ENCODE measurements at places on chromosomes 7 and 10.

DNA sequence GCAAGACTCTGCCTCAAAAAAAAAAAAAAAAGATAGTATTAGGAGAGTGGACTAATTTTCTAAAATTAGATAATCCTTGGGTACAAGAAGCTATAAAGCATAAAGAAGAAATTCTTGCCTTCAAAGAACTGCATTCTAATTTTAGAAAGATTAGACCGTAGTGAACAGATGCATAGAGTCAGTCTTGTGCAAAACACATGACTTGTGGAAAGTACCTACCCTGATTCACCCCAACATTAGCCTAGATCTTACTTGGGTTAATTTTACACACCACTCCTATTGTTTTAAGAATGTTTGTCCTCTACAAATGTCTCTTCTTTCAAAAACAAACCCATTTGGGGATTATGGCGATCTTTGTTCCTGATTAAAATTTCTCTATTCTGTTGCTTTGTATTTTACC, 38.9 kb upstream of the SP8 start:
- DNase-seq, result no peak

- DNase-seq, result no peak
These were observed 2.0 kb downstream of the BAG3 start for GRCh38 chr10:119653209-119653608.

GRCh38 chr10:106661767-106662140, 502.8 kb downstream of the SORCS1 start:
- no peak for DNase-seq

- DNase-seq, result no peak
These were observed 88.2 kb downstream of the BBS9 start for GRCh38 chr7:33217595-33217994.

DNA sequence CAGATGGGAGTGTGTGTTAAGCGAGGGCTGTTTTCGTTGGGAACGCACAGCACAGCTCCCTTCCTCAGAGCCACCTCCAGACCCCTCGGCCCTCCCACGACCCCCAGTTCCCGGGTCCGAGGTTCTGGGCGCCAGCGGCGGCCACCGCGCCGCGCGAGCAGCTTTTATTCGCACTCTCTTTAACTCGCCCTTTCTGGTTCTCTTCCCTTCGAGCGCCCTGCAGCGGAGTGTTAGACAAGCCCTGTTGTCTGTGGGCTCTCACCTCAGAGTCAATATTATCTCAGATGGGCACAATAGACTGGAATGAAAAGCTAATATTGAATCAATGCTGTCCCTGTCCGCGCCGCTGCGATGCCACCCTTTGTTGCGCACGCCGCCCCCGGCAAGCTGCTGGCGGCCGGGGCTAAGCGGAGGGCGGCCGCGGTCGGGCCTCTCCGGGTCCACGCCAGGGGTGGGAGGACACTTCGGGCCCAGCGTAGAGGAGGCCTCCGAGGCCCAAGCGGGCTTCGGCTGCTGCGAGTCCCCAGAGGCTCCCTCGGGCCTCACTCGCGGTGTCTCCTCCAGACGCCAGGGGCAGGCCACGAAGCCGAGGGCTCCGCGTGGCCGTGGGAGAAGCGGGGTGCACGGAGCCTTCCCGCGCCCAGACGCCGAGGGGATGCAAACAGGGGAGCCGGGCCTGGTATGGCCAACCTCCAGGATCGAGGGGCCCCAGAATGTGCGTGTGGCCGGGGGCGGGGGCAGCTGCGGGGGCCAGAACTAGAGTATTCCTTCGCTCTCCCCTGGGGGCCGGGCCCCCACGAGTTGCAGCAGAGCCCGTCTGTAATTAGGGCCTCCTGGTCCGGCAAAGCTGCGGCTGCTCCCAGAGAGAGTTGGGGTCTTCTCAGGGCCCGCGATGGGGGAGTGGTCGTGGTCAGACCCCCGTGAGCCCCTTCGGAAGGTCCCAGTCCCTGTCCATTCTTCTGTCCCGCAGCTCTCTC, 7.9 kb upstream of the EMX2 start:
- DNase-seq, result no peak

DNA sequence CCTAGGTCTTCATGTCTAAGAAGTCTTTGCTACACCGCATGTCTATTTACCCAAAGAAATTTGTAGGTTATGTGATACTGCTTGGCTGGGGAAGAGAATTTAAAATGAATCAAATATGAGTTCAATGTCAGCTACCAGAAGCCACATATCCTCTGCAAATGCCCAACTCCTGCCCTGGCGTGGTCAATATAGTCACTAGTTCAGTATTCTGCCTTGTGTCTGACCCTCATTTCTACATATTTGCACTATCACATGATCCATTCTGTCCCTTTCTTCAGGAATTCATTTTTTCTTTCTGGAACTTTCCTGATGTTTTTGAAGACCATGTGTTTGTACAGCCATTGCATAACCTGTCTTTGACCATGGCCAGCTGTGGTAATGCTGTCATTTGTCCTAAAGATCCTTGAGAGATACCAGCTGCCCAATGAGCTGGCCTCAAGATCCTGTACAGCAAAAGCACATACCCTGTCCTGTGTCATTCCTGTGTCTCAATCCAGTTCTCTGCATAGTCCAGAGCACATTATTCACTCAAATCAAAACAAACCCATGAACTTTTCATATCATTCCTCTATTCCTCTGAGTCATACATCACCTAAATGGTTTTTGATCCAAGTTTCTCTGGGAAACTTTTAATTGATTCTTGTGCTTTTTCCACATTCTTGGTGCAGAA, 524.5 kb downstream of the PARD3 start:
- no peak for DNase-seq

DNA sequence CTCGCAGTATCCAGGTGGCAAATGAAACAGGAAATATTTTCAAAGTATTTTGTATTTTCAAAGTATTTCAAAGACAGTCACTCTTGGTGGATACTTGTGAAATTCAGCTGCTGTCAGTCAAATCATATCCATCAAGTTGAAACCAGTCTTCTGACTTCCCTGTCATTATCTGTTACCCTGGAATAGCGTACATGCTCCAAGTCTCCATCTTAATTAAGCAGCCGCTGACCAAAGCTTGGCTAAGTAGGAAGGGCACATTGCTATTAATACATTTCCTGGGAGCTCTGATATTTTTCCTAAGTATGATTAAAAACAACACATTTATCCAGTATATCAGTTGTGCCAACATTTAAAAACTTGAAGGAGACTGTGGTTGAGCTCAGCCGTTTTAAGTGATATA, 112.2 kb downstream of the ZMYND11 start:
- DNase-seq, result no peak

DNA sequence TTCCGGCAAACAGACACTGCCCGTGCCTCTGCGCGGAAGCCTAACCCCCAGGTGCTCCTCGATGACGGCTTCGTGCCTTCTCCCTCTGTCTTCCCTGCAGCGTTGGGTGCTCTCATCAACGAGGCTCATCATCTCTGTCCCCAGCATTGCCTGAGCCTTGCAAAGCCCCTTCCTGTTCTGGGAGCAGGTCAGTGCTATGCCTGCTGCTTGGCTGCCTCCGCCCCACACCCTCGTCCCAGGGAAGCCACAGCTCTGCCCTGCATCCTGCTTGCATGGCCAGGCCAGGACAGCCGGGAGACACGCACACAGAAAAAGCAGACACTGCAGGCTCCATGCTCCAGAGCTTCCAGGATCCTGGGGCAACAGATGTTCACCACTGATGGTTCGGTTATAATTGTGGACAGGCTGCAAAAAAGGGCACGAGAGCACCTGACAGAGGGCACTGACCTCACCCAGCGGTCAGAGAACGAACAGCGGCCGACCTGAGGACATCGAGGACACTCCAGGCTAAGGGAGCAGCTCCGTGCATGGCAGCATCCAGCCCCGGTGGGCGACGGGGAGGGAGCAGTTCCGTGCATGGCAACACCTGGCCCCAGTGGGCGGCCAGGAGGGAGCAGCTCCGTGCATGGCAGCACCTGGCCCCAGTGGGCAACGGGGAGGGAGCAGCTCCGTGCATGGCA, 265.5 kb downstream of the PTPRN2 start:
- no peak for DNase-seq

DNA sequence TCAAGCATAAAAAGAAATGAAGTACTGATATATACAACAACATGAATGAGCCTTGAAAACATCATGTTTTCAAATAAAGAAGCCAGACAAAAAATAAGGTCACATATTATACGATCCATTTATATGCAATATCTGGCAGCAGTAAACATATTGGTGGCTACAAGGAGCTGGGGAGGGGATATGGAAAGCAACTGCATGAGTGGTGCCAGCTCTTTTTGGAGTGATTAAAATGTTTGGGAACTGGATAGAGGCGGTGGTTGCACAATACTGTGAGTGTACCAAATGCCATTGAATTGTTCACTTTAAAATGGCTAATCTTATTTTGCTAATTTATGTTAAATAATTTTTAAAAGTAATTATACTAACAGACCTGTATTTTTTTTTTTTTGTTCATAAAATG, 481.7 kb downstream of the PCDH15 start:
- no peak for DNase-seq
